SK-N-DZ (cell line): ENCODE measurements at places on chromosomes 12 and 14.

DNA sequence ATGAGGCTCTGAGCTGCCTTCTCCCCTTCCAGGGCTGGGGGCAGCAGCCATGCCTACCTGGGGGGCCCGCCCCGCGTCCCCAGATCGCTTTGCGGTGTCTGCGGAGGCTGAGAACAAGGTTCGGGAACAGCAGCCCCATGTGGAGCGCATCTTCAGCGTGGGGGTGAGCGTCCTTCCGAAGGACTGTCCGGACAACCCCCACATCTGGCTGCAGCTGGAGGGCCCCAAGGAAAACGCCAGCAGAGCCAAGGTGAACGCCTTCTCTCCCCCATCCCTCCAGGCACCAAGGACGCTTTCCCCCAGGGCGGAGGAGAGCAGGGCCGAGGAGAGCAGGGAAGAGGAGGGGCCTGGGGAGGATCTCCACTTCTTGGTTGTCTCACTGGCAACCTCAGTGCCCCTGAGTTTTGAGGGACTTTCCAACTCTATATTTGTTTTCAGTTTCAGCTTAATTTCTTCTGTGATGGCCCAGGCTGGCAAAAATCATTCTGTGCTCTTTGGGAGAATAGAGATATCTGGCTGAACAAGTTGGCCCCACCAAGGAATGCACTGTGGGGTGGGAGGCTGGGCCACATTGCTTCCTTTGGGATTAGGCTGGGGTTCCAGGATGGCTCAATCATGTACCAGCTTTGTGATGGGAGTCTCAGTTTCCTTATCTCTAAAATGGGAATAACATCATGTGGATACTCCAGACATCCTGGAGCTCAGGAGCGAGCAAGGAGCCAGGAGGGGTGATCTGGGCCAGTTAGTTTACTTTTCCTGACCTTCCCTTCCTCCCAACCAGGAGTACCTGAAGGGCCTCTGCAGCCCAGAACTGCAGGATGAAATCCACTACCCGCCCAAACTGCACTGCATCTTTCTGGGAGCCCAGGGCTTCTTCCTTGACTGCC lies 1.2 kb downstream of the KHNYN start:
- no peak for DNase-seq

DNA sequence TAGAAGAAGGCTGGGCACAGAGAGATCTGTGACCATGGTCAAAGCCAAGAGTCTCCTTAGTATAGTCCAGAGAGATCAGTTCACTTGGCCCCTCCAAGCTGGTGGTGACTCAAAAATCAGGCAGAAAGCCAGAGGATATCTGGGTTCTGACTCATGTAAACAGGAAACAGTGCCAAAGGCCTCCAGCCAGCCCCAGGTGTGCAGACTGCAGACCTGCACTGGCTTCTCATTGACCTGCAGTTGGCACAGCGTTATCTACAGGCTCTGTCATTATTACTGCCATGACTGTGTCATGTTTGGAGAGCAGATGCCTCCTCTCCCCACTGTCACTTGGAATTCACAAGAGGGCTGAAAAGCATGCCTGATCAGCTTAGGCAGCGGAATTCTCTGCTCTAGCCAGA lies 295.7 kb upstream of the PRKD1 start:
- DNase-seq: peak; percentile 65

- DNase-seq: no peak
Observed at GRCh38 chr14:101514136-101514535, 47.2 kb upstream of the DIO3 start.

- no peak for DNase-seq
Observed at GRCh38 chr14:28571636-28572035, 195.0 kb upstream of the FOXG1 start.

GRCh38 chr12:28086521-28087155 lies 103.6 kb upstream of the CCDC91 start:
- no peak for DNase-seq

DNA sequence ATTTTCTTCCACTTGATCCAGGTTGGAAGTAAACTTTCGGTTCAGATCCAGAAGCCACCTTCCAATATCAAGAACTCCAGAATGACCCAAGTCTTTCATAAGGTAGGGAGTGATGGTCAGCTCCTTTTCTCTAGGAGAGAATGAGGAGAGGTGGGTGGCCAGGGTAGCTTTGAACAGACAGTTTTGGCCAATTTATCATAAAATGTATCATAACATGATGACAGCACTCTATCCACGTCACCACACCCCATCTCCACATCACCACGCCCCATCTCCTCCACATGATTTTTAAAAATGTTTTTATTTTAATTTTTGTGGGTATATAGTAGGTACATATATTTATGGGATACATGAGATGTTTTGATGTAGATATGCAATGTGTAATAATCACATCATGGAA lies 26.9 kb downstream of the DYRK4 start:
- DNase-seq: no peak

DNA sequence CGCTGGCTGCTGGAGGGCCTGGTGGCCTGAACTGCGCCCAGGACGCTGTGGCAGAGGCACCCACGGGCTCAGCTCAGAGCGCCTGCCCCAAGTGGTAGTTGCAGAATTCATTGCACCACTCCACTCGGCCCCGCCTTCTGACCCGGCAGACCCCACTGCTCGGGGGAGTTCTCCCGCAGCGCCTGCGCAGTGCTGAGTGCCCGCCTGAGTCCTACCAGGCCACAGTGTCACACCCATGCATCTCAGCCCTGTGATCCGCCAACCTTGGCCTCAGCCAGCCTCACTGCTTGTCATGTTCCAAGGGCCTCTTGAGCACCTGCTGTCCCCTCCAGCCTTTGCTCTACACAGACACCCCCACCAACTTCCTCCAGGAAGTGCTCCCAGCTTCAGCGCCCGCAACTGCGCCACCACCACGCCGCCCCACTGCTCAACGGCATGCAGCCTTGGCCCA lies 12.2 kb downstream of the DEGS2 start:
- no peak for DNase-seq
